ENCODE measurements at places on chromosomes 2 and 18. TPM values are rescaled to one million over a fixed set of nuclear protein-coding genes. Genes with fewer than 3 reads are reported as not detected.

DNA sequence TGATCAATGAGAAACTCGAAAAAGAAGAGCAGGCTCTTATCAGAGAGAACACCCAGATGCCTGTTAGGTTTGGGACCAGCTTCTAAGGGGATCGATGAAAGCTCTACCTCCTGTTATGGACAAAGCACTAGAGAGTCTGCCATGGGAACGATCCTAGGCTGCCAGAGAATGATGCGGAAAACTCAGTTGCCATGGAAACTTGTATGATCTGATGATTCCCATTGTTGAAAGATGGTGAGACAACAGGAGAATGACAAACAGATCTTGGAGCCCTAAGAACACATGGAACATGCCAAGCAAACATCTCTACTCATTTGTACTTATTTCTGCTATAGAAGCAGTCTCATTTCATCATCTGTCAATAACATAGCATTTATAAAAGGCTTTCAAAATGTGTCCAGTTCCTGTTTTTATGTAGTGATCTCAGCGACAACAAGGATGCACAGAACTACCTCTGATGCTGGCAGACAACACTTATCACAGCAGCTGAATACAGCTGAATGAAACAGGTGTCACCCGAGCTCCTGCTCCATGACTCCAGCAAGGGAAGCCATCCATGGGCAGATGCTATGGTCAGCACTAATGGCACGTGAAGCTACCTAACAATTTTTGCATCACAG is 59.6 kb downstream of the NCKAP5 start:
- no peak for DNase-seq

- no peak for DNase-seq
Measured at GRCh38 chr2:28656937-28657615, 94.6 kb upstream of the PPP1CB start.

DNA sequence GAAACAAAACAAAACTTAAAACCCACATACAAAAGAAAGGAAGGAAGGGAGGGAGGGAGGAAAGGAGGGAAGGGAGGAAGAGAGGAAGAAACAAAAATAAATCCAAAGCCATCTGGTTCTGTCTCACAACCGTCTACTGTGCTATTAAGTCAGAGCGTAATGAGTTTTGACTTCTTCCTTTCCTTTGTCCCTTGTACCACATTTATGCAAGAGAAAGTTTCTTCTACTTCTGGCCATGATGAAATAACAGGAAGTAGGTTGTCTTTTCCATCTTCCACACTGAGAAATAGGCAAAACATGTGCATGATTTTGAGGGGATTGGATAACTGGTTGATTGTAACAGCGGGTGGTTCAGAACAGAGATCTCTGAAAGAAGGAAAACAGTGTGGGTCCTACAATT is 121.4 kb downstream of the CTAGE1 start:
- no peak for DNase-seq

GRCh38 chr2:129101186-129101585 is 782.5 kb upstream of the HS6ST1 start:
- DNase-seq = no peak

Gene RGPD4
- not detected for total RNA-seq

DNA sequence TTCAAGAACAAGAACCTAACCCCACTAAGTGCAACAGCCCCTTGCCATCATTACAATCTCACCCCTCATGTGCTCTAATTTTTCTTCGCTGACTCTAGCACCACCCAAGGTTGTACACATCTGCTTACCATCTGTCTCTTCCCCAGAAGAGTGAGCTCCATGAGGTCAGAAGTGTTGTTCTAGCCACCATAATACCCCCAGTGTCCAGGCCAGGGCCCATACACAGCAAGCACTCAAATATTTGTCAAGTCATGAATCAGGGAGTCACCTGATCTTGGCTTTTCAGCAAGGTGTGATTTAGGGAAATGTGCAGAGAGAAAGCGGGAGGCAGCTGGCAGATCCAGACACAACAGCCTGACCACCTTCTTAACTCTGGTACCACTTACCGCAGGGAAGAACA is 5.7 kb downstream of the ERCC3 start:
- DNase-seq = no peak

Gene CCDC85A
- not detected for total RNA-seq

DNA sequence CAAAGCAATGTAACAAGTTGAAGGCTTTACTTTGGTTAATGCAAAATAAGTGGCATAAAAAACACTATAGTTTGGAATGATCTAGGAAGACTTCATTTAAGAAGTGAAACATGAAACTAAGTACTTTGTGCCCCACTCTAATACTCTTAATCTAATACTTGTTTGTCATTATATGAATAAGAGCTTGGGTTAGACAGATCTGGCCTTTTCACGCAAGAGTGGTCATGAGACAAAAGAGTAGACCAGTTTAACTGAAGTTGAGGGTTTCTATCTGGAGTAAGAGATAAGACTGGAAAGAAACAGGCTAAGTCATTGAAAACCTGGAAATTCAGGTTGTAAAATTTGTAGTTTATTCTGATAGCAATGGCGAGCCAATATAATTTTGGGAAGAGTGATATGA is 2.8 kb downstream of the SLC30A6 start:
- no peak for DNase-seq

GRCh38 chr2:133780099-133780996 is 212.1 kb upstream of the NCKAP5 start:
- peak; percentile 81 for DNase-seq

DNA sequence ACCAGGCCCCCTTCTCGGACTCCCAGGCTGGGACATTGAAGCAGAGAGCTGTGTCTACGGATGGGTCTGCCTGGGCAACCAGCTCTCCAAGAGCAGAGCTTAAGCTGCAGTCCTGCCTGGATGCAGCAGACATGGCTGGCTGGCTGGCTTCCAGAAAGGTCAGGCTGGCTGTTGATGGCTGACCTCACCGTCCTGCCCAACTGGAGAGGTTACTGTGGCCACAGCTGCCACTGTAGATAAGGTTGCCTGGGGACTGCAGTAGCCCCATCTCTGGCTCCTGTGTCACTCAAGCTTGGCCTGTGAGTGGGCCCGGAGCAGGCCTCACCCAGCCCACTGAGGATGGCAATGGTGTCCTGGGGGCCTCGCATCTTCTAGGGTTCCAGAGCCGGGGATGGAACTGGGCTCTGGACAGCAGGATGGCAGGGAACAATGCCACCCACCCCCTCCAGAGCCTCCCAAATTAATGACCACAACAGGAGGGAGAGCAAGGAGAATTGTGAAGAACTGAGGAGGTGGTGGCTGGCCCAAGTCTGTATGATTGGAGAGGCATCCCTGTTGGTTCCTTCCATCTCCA is 37.0 kb upstream of the FOSL2 start:
- peak; percentile 74 for DNase-seq

DNA sequence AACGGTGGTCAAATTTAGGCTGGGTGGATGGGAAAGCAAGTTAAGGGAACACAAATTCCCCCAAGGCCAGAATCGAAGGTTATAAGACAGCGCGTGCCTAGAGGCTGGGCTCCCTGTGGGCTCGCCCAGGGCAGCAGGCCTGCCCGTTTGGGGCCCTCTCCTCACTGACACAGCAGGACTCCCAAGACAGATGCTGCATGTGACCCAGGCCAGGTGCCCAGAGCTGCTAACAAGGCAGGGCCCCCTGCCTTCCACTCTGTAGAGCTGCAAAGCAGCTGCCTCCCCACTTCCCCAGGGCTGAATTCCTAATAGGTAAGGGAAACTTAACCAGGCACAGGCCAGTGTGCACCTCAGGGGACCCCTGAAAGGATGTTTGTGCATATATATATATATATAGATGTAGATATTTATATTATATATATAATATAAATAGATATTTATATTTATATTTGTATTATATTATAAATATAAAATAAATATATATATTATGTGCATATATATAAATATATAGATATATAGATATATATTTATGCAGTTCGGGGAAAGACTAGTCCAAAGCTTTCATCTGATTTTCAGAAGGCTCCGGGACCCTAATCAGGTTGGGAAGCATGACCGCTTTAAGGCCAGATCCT is 43.7 kb downstream of the TMEM37 start:
- no peak for DNase-seq

Gene COL4A4
- total RNA-seq = 1.4 TPM

Gene SRD5A2
- not detected for total RNA-seq

Gene USP14
- 16.6 TPM for total RNA-seq

DNA sequence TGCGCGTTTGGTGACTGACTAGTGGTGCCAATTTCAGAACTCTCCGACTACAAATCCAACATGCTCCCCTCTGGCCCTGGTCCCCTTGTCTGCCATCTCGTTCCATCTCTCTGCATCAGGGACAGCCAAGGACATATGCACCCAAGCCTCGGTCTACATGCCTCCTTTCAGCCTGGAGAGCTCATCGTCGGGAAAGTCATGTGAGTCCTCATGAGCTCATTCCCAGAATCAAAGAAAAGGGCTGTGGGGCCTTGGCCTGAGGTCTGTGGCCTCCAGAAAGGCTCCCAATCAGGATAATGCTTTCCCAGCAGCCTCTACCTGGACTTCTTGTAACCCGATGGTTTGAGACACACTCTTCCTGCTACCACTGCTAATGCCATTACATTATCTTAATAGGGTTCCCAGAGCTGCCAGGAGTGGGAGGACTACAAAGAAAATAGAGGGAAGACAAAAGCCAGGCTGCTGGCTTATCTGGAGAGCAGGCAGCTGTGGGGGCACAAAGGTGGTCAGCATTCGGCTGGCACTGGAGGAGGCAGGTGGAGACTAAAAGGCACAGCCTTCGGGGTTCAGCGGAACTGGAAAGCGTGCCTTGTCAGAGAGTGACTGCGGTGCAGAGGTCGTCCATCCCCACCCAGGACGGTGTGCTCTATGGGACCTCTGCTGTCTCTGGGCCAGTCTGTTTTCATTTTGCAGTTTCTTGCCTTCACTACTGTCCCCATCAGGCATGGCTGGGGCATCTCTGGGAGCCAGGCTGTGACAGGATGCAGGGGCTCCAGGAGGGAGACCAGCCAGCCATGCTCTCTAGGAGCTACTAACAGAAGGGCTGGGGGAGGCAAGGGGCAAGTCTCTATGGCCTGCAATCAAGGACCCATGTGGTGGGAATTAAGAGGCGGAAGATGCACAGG is 104.4 kb upstream of the SMAD2 start:
- no peak for DNase-seq

DNA sequence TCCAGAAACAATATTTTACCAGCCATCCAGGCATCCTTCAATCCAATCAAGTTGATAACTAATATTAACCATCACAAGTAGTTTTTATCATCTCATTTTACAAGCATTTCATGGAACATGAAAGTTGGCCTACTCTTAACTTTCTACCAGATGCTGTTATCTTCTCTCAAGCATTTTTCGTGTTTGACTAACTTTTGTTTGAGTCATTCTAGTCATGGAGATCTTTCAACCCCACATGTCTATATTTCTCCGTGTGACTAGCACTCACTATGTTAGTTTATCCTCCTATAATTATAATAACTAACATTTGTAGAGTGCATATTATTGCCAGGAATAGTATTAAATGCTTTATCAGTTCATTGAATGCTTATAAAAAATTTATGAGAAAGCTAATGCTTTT is 307.0 kb upstream of the CWC22 start:
- no peak for DNase-seq

DNA sequence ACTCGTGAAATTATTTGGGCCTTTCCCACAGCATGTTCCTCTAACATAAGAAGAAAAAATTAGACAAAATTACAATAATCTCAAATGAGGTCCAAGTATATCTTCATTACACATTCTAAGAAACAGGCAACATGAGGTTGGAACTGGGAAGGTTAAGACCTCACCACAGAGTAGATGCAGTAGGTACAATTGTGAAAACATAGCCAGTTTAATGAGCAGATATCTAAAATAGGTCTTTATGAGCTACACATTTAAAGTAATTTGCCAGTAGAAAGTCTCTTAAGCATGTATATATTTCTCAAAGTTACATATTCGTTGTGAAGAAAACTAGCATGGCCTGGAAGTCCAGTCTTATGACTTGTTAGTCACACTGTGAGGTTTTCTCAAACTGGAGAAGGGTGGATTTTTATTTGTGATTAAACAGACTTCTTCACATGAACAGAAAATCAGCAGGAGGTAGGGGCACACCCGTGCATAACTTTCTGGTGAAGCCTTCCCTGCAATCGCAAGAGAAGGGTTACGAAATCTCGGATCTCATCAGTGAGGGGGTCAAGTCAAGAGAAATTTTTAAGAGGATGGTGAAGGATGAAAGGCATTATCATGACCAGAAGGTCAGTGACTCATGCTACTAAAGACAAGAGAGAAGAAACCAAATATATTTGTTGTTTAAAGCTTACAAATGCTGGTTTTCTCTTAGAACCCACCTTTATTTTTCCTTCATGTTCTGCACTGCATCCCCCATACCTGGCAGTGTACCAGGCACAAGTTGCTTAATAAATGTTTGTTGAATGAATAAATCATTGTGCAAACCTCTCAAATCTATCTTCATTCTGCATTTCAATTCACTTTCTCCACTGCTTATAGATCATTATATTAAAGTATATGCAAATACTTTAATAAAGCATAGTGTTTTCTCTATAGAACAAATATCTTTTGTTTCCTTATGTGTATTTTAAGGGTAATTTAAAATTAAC is 5.1 kb upstream of the RAB27B start:
- peak; percentile 87 for DNase-seq

Gene STK39
- 21.9 TPM for total RNA-seq

DNA sequence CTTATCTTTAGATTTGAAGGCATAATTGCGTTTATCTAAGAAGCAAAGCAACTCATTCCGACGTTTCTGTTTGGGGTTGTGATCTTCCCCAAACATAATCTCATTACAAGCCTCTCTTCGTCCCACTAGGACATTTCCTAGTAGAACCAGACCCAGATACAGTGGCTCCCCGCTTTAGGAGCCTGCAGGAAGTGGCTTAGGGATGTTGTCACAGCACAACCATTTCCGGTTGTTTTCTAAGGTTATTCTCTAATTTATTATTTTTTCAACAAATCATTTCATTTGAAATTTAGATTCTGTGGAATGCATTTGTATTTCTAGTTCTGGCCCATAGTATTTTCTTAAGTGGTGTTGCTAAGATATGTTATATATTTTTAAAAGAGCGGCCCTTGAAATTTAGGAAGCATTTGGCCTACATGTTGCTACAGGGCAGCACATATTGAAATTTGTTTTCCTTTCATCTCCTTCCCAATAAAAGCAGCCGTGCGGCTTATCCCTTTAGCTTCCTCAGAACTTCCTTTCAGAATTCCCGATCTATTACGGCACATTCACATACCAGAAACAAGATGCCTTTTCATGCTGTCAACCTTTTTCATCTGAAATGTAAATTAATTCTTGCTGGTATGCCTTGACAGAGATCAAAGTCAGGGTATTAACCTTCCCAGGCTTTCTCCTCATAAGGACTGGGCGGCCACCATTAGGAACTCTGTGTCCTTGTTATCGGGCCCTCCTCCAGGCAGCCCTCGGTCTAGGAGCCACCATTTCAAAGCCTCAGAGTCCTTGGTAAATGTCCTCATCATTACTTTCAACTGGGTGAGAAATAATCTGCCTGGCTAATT is 210.9 kb upstream of the SP5 start:
- DNase-seq = no peak

- DNase-seq = no peak
Measured at GRCh38 chr18:29862824-29863223, 1179.7 kb downstream of the DSC3 start.

- DNase-seq = no peak
Measured at GRCh38 chr2:212097001-212097400, 441.6 kb downstream of the ERBB4 start.

Gene FBXO41
- total RNA-seq = 1.1 TPM

- no peak for DNase-seq
Measured at GRCh38 chr2:24272907-24273306, 87.4 kb downstream of the ITSN2 start.

Gene CNRIP1
- total RNA-seq = 53.9 TPM

GRCh38 chr18:37393945-37394609 is 171.5 kb downstream of the CELF4 start:
- DNase-seq = peak; percentile 95

GRCh38 chr2:88281302-88282217 is 111.4 kb downstream of the THNSL2 start:
- no peak for DNase-seq

All from RPMI7951 (cell line).